Stimulated activated CD8-positive, alpha-beta memory T cell treated with anti-CD3 and anti-CD28 coated beads, Interleukin-7, amount 100 ng/mL, for 1 hour (primary cell): ENCODE measurements at places on chromosomes 6 and 20.

GRCh38 chr6:166997768-166998255 lies 1.4 kb upstream of the CEP43 start:
- DNase-seq, result no peak

- DNase-seq, result no peak
Observed at GRCh38 chr6:4128748-4129147, 6.6 kb downstream of the ECI2 start.

GRCh38 chr6:128558021-128558420 lies 37.6 kb upstream of the PTPRK start:
- DNase-seq, result no peak

- DNase-seq, result no peak
Observed at GRCh38 chr6:41187924-41188886, 12.7 kb downstream of the TREML2 start.

DNA sequence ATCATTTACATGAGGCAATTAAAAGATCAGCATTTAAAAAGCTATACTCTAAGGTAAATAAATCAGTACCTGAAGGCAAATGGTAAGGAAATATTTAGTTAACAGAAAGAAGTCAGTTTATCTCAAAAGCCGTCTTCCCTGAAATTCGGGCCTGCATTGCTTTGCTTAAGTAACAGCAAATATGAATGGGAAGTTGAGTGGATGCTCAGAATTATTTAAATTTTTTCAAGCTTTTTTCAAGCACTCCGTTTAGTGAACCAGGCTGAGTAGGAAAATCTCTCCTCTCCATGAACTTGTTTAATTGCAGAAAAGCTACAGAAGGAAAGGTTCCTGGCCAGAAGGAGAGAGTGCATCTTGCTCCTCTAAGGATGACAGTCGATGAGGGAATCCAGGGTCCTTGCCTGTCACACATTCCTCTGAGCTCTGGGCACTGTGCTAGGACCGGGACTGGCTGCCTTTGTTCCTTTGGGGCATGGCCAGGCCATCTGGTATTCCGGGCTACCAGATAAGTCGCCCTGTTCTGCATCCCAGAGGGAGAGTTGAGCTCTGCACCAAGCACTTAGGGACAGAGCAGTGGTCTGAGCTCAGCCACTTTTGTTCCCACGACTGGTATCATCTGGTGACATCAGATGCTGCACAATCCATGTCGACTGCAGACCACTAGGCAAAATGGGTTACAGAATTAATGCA lies 77.6 kb downstream of the RIN2 start:
- no peak for DNase-seq
